KBM-7 (cell line): ENCODE measurements at places on chromosomes 2 and 18.

DNA sequence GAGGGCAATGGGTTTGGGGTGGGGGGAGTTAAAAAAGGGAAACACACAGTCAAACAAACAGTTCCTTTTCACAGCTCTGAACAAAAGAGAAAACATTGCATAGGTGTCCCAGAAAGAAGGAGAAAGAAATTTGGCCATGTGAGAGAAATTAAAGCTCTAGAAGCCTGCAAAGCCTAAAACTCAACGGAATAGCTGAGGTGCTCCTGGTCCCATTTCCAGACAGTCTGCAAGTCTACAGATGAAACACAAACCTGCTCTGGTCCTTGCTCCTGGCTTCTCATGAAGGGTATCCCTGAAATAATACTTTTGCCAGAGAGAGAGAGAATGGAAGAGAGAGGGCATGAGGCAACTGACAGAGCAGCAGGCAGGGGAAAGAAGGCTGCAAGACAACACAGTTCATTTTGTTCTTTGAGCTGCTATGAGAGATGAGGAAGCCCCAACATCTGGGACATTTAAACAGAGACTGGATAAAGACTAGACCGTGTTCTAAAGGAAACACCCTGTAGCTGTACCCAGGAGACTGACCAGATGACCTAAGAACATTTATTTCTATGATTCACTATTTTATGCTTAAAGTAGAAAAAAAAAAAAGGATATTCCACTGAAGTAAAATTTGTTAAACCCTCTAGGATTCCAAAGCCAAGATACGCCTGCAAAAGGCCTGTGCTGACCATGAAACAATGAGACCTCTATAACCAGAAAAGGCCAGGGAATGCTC lies 57.3 kb upstream of the CYP26B1 start:
- no peak for DNase-seq

- DNase-seq: no peak
These were observed 55.0 kb upstream of the ITGA6 start for GRCh38 chr2:172372436-172372835.

DNA sequence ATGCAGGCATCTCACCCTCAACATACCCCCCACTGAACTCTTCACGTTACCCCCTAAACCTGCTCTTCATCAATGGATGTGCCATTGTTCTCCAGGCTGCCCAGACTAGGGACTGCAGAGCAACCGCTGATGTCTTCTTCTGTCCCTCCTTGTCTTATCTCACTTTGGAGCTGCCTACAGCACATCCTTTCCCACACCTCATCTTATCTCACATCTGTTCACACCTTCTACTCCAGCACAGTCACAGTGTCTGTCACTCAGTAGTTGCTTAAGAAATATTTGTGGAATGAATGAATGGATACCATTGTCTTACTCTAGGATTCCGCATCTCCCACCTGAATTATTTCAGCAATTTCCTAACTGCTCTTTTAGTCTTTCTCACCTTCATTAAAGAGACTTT lies 144.5 kb downstream of the ANTXR1 start:
- no peak for DNase-seq

DNA sequence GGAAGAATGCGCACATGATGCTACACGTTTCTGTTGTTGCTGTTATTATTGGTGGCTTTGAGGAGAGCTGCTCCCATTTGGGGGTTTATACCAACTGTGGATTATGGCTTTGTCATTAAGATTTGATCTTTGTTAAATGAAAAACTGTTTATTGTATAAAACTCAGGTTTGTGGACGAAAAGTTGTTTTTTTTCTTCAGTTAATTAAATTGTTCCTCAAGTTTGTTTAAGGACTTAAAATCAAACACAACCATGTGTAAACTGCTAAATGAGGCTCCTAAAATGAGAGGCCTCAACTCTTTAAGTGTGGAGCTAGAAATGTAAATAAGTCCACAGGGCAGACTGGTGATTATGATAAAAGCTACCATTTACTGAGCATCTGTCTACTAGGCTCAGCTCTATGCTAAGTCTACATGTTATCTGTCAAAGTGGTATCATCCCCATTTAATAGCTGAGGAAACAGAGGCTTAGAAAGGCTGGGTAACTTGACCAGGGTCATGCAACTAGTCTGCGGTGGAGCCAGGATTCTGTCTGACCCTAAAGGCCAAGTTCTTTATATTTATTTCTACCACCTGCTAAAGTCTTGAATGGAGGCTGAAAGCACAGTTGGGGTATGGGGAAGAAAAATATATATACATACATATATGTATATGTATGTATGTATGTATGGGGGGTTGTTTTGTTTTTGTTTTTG lies 4.1 kb downstream of the MYCN start:
- DNase-seq: no peak

GRCh38 chr2:85594715-85595300 lies 737 bp upstream of the RNF181 start:
- DNase-seq: no peak

GRCh38 chr18:54127759-54128378 lies 96.6 kb downstream of the MBD2 start:
- peak; percentile 59 for DNase-seq

GRCh38 chr2:231385429-231385828 lies 10.1 kb upstream of the B3GNT7 start:
- no peak for DNase-seq

DNA sequence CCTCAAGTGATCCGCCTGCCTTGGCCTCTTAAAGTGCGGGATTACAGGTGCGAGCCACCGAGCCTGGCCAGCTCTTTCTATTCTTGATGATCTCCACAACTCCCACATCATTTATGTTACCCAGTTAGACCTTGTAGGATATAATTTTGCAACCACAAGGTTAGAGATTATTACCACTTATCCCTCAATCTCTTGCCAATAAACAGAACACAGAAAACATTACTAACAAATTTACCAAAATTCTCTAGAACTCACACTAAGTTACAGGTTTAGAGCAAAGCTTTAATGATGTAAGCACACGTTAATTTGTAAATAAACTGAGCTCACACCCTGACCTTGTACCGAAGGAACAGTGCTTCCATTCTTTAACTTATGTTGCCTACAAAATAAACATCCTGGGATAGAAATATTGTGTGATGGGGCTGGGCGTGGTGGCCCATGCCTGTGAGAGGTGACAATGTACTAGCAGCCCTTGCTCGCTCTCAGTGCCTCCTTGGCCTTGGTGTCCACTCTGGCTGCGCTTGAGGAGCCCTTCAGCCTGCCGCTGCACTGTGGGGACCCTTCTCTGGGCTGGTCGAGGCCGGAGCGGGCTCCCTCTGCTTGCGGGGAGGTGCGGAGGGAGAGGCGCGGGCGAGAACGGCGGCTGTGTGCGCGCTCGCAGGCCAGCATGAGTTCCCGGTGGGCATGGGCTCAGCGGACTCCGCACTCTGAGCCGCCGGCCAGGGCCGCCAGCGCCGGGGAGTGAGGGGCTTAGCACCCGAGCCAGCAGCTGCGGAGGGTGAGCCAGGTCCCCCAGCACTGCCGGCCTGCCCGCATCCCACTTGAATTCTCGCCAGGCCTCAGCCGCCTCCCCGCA lies 42.1 kb upstream of the ITSN2 start:
- DNase-seq: no peak

DNA sequence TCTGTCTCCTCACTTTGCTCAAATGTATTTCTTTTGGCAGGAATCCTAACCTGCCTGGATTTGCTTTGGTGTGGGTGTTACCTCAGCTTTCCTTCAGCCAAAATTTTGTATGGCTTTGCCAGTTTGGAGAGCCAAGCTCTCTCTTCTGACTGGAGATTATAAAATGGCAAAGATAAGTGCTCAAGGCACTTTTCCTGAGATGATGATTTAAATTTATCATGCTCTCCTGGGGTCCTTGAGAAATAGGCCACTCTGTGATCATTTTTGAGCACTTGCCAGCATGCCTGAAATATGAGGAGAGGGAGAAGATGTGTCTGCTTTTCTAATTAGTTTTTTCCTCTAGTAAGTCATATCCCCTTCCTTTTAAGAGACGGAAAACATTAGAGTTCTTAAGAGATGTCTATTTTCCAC lies 683.0 kb downstream of the SLC4A3 start:
- DNase-seq: no peak

DNA sequence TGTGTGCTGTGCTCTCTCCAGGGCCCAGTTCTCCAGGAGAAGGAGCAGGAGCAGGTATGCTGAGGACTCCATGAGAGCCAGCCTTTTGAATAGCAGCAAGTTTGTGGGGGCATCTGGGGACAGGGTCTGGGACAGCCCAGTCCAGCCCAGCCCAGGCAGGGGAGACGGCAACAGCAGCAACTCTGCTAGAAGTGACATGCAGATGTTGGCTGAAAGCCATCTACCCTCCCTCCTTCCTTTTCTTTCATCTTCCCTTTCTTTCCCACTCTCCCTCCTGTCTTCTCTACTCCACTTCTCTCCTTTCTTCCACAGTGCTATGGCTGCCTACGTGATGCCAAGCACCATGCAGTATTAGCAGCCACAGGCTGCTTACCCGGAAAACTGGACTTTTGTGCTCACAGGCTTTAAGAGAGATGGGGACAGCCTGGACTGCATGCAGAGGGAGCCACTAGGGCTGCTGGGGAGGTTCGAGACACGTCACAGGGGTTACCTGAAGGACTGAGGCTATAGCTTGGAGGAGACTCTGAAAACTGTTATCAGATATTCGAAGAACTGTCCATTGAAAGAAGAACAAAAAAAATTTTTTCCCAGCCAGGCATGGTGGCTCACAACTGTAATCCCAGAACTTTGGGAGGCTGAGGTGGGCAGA lies 23.8 kb upstream of the YWHAQ start:
- DNase-seq: peak; percentile 37

DNA sequence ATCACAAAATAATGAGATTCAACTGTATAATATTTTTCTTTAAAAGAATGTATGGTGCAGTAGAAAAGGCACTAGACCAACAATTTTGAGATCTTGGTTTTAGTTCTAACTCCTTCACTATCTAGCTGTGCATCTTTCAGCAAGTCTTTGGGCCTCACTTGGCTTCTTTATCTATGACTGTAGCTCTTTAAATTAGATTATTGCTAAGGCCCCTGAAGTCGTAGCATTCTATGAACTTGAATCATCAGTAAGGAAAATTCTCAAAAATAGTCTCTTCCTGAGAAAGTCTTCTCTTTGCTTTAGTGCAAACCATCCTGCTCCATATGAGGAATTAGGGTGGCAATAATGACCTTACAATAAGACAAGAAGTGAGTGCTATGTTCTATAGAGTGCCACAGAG lies 140.4 kb downstream of the FTCDNL1 start:
- no peak for DNase-seq

GRCh38 chr2:221999717-222000116 lies 299.1 kb downstream of the PAX3 start:
- DNase-seq: no peak

- DNase-seq: no peak
These were observed 91.5 kb downstream of the DYM start for GRCh38 chr18:49368876-49369440.

DNA sequence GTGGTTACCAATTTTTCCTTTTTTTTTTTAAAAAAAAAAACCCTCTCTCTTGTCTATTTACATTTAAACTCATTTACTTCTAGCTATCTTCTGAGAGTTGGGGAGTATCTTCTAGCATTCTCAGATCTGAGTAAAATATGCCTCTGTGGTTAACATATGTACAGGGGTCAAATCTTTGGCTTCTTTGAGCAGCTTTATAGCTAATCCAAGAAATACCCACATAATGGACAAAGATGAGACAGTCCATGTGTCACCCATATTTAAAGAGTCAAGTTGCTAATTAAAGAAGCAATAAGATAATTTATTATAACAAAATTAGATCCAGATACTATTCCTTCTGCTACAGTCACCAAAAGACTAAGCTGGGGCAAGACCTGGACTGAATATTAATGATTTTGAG lies 139.0 kb upstream of the HNRNPA3 start:
- DNase-seq: no peak

- no peak for DNase-seq
These were observed 255.0 kb downstream of the CAMKMT start for GRCh38 chr2:44616667-44617155.

DNA sequence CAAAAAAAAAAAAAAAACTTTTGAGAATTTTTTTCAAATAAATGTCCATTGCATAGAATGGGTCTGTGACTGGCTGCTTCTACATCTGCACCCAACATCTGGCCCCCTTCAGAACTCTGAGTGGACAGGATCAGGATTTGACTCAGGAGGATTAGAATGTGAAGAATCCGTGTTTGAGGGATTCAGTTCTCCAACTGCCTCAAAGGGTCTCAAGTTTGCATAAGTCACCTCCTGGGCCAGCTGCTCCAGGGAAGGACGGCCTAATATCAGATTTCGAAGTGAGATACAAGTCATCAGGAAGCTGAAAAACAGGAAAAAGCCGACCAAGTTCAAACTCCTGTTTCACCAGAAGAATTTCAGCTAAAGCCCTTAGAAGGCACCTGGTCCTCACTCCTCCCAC lies 10.9 kb downstream of the MAT2A start:
- no peak for DNase-seq

DNA sequence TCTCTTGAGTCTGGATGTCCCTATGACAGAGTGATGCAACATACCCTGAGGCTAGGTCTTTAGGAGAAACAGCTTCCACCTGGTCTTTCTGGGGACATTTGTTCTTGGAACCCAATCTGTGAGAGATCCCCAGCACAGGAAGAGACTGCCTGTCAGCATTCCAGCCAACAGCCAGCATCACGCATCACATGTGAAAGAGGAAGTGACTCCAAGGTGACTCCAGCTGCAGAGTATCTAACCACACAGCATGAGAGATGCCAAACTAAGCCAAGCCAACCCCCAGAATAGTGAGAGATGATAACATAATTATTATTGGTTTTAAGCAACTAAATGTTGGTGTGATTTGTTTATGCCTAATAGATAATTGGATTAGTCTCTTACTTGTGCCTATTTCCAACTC lies 35.7 kb downstream of the C18orf63 start:
- DNase-seq: no peak

GRCh38 chr2:38739524-38739923 lies 11.6 kb downstream of the SRSF7 start:
- DNase-seq: no peak

DNA sequence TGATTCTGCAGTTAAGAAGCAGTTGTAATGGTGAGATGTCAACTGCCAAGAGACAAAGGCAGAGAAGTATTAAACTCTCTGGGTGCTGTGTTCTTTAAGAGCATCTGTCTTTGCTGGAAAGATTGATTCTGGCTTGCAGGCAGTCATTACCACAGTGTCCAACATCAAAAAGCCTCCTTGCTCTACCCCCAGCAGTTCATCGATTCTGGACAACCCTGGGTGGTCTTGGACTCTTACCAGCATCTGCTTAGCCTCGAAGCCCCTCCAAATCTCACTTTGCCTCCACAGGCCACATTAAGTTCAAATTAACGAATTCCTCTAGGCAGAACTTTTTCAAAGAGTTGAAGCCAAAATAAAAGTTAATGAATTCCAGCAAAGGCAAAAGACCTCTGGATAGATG lies 1061.4 kb downstream of the TSN start:
- no peak for DNase-seq

GRCh38 chr18:45355944-45356520 lies 259.2 kb upstream of the SLC14A2 start:
- DNase-seq: no peak

GRCh38 chr18:670522-670921 lies 13.1 kb downstream of the TYMS start:
- no peak for DNase-seq

- no peak for DNase-seq
These were observed 57.1 kb upstream of the PKDCC start for GRCh38 chr2:41990688-41991087.

GRCh38 chr18:36620788-36621187 lies 208.0 kb downstream of the TPGS2 start:
- no peak for DNase-seq
